Activated CD4-positive, alpha-beta T cell treated with anti-CD3 and anti-CD28 coated beads, Interleukin-2, amount 10 ng/mL, durations not matched to agents 7 days and 5 days (primary cell): ENCODE measurements at places on chromosomes 1 and 21. TPM values are rescaled to one million over a fixed set of nuclear protein-coding genes. Genes with fewer than 3 reads are reported as not detected.

DNA sequence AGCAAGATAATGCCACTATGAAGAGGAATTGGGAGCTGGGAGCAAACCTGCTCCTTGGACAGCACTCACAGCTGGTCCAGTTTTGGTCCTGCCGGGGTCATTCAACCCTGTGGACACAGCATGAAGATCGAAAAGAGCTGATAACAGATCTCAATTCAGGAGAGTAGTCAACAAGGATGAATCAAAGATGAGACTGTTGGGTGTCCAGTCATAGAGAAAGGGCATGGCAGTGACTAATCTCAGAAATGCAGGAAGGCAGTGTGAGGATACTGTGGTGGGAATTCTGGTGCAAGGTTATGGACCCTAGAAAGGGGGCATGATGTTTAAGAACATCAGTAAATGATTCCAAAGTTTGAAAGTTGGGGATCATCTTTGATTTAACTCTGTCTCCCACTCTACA is 261.4 kb upstream of the ZP4 start:
- no peak for DNase-seq

DNA sequence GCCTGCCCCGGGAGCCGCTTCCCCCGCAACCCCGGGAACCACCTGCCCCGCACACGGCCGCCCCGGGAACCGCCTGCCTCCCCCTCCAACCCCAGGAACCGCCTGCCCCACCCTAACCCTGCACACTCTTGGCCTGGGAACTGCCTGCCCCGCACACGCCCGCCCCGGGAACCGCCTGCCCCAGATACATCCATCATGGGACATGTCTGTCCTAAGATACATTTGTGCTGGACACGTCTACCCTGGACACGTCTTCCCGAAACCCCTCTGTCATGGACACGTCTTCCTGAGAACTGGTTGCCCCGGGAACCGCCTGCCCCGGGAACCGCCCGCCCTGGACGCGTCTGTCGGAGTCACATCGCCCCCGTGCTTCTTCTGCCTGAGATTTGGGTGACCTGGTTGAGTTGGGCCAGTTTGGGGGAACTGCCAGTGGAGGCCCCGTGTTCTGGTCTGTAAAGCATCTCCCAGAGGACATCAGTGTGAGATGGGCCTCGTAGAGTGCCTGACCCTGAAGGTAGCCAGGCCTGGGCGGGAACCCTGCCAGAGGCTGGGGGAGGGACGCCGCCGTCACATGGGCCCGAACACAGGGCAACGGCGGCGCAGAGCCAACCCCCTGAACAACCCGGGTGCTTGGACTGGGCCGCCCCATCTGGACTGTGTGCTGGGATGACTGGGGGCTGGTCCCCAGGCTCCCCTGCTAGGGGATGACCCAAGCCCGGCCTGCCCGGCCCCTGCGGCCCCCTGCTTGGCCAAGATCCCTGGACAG is 3.6 kb downstream of the PERM1 start:
- DNase-seq, result no peak

The C21orf58 gene
- 68.3 TPM for total RNA-seq

DNA sequence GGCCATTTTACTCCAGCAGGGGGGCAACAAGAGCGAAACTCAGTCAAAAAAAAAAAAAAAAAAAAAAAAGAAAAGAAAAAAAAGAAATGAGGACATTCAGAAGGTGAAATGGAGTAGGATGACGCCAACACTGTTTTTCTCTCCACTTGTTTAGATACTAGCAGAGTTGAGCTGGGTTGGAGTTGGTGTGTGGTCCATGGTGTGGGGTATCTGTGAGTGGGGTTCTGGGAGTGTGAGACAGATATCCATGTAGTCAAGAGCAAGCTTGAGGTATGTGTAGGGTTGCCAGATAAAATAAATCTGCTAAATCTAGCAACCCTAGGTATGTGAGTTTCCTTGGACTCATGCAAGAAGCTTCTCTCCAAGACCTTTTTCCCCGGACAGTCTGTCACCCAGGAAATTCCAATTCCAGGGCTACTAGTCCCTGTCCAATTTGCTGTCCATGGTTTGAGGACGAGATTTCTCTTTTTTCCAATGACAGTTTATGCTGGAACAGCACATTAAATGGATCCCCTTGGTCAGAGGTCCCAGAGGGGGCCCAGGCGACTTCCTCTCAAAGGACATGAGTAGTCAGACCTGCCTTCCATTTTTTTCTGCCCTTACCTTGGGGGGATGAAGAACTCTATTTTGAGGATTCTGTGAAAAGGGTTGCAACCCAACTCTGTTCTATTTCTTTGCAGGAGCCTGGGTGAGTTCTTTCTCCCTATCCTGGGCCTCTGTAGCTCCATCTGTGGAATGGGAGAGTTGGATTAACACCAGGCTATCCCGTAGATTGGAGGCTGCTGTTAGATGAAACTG is 2.1 kb upstream of the FOXD2 start:
- no peak for DNase-seq

DNA sequence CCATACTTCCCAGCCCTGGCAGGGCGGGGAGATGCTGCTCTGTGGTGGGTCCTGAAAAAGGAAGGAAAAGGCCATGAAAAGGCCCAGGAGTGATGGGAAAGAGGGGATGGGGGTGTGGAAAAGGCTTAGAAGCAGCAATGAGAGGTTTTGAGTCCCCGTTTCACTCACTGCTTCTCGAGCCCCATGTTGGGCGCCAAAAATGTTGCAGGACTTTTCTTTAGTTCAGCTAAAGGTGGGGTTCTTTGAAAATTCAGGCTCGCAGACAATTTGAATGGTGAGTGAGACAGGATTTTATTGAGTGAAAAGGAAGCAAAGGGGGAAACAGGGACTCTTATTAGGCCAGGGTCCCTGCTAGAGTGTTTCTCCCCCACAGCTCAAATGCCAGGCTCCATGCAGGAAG is 93.1 kb downstream of the MRPS6 start:
- no peak for DNase-seq

DNA sequence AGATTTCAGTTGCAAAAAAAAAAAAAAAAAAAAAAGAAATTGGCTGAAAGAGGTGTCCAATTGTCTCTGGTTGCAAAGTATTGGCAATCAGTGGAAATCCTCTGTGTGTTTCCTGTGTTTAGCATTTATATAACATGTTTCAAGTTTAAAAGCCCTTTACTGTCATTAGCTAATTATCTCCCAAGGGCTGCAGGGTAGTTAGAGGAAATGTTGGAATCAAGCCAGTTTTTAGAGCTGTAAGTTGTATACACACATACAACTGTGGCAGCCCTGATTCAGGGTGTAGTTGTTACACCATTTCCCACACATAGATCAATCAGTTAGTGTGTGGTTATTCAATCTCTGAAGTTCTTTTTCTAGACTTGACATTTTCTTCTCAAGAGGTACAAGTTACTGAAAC is 8.9 kb upstream of the ZNF326 start:
- no peak for DNase-seq
